ENCODE measurements at places on chromosomes 1 and 21.

GRCh38 chr21:43602266-43603232 lies 56.7 kb downstream of the HSF2BP start:
- no peak for DNase-seq

- peak; percentile 65 for DNase-seq
Observed at GRCh38 chr21:41926117-41926806, 27.6 kb downstream of the C2CD2 start.

- no peak for DNase-seq
Observed at GRCh38 chr1:12572522-12572921, 45.5 kb downstream of the DHRS3 start.

GRCh38 chr1:32696041-32696440 lies 6.5 kb downstream of the SYNC start:
- no peak for DNase-seq

- no peak for DNase-seq
Observed at GRCh38 chr1:114607223-114607622, 25.8 kb upstream of the BCAS2 start.

DNA sequence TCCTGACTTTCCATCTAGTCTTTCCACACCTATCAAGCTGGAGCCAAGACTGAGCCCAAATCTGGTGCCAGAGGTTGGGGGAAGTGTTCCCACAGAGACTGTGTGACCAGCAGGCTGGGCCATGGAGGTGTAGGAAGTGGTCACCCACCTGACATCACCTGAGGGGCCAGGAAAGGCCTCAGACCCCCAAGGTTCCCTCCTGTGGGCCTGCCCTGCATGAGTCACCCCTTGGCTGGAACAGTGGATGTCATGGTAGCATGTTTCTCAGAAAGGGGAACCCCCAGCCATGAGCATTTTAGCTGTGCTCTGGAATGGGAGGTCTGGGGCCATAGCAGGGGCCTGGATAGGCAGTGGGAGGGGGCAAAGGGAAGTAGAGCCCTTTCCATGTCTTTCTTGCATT lies 5.7 kb upstream of the TNFRSF8 start:
- no peak for DNase-seq

All from activated effector memory CD4-positive, alpha-beta T cell treated with anti-CD3 and anti-CD28 coated beads, Interleukin-2, amount 50 U/mL, for 16 hours (primary cell).